ENCODE measurements at places on chromosomes 16 and 17.

DNA sequence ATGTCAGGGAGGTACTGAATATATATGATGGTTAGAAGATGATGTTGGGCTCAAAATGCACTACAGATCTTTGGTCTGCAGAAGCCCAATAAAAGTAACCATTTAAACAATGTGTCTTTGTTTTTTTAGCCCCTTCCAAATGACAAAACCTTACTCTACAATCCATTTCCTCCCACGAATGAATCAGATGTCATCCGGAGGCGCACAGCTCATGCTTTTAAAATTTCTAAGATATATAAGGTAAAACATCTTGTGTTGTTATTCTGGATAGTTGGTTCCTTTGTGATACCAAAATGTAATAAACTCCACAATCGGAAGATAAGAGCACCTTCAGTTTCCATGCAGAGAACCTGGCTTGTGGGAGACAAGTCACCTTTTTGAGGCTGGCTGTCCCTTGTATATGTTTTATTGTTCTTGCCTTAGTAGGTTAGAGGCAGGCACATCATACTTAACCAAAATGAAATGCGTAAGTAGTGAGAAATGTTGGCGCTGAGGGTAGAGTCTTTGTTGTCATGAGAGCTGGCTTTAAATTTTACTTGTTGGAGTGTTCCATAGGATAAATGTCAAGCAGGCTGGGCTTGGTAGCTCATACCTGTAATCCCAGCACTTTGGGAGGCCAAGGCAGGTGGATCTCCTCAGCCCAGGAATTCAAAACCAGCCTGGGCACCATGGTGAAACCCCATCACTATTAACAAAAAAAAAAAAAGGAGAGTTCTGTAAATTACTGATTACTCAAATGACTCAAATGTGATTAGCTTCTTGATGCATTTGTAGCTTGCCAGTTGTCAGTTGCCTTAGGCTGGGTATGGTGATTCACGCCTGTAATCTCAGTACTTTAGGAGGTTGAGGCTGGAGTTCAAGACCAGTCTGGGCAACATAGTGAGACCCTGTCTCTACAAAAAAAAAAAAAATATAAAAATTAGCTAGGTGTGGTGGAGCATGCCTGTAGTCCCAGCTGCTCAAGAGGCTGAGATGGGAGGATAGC is 19.7 kb upstream of the SNTB2 start:
- no peak for DNase-seq

DNA sequence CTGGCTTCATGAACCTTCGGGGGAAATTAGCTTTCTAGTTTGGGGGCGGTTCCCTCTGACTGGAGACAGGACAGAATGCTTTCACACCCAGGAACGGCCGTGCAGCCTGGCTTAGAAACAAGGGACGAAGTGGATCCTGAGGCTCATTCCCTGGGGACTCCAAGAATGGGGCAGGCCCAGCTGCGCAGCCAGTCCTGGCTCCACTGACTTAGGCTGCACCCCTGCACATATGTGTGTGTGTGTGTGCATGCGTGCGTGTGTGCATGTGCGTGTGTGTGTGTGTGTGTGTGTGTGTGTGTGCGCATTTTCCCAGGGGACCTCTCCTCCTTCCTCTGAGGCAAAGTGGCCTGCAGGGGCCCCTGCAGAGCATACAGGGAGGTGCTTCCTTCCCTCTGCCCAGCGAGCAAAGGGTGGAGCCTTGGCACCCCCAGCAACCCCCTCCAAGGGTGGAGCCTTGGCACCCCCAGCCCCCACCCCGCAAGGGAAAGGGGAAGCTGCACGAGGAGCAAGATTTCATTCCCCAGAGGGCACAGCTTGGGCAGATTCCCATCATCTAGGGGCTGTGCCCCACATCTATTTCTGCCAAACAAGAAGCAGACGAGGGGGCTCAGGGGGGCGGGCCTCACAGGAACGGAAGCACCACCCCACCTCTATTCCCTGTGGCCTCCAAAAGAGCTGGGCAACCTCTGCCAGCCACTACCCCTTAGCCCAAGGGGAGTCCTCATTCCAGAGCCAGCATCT is 97.6 kb upstream of the CBX4 start:
- no peak for DNase-seq

- DNase-seq = peak; percentile 67
These were observed 46.6 kb downstream of the MPRIP start for GRCh38 chr17:17088541-17089525.

- no peak for DNase-seq
These were observed 8.0 kb upstream of the SPATA32 start for GRCh38 chr17:45269912-45270311.

DNA sequence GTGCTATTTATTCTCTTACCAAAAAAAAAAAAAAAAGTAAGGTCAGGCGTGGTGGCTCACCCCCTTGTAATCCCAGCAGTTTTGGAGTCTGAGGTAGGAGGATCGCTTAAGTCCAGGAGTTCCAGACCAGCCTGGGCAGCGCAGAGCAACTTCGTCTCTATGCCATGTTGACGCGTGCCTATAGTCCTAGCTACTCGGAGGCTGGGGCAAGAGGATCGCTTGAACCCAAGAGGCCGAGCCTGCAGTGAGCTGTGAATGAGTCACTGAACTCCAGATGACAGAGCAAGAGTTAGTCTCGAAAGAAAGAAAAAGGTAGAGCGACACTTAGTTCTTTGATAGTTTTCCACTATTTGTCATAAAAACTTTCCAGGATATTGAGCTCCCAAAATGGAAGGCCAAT is 1.4 kb upstream of the TENT4B start:
- DNase-seq = no peak

DNA sequence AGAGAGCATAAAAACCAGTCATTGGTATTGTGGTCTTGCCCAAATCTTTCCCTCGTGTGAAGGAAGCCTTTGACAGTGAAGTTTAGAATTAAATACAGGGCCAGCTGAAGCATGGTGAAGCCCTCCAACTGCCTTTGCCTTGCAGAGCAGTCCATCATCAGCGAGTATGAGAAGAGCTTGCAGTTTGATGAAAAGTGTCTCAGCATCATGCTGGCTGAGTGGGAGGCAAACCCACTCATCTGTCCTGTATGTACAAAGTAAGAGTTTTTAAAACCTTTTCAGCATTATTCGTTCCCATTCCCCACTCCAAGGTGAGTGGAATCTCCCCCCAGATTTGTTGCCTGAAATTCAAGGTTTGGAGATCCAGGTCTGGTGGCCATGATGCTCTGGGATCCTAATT is 5.8 kb downstream of the RPAIN start:
- DNase-seq = no peak

DNA sequence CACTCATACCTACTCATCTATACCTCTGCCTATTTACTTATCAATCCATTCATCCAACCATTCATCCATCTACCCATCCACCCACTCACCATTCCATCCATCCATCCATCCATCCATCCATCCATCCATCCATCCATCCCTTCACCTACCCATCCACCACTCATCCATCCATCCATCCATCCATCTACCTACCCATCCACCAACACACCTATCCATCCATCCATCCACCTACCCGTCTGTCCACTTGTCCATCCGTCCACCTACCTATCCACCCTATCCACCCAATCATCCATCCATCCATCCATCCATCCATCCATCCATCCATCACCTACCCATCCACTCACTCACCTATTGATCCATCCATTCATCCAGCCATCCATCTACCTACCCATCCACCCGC is 235.7 kb downstream of the GSG1L start:
- DNase-seq = no peak

DNA sequence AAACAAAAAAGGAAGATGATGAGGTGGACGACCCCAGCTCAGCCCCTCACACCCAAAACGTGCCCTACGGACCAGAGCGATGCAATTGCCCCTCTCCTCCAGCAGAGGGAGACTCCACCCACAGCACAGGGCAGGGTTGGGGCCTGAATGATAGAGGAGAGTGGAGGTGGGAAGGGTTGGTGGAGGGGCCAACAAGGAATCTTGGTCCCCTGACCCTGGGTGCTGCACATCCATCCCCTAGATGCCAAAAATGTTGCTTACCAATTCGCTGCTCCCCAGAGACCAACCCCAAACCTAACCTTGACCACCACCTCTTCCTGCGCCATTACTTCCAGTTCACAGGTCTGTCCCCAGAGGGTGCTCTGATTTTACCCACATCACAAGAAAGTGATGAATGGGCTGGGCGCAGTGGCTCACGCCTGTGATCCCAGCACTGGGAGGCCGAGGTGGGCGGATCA is 12.9 kb downstream of the P2RX5 start:
- peak; percentile 61 for DNase-seq

DNA sequence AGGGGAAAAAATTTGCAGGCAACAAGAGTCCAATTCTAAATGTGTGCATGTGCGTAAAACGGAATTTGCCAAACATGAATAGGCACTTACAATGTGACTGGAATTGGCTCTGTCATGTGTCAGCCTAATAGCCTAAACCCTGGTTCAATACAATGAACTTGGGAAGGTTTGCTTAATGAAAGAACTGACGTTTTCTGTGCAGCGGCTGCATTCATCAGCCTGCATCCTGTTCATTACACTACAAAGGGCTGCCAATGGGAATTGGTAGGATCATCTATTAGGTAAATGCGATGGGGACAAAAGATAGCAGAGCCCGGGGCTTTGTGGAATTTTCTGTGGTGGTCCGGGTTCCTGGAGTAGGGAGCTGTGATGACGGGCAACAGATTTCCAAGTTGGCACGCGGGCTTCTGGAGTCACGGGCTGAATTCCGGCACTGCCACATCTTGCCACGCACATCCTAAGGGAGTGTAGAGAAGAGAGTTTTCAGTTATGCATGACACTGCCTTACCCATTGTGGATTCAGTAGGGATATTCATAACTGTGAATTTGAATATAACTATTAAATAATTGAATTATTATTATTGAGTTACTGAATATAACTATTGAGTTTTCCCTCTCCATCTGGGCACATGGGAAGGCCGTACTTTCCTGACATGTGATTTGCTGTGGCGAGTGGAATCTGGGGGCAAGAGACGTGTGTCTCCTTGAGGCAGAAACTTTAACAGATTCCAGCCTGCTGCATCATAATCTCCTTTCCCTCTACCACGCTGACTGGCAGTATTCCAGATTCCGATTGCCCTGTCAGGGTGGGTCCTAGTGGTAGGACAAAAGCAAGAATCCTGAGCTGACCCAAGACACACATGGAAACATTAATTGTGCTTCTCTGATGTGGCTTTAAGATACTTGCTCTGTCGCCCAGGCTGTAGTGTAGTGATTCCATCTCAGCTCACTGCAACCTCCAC is 565.6 kb downstream of the WWOX start:
- no peak for DNase-seq

DNA sequence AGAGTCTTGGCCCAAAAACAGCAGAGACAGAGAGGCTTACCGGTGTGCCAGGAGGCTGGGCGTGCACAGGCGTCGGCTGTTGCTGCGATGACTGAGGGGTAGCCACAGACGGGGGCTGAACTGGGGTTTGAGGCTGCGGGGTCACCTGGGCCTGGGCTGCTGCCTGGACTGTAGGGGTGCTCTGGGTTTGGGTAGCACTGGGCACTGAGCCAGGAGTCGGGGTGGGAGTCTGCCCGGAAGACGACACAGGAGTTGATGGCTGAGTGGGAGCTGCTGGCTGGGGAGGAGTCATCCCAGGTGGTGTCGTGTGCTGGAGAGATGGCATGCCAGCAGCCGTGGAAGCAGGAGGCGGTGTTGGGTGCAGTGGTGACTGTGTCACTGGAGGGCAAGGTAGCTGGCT is 53.2 kb upstream of the TRAP1 start:
- no peak for DNase-seq

DNA sequence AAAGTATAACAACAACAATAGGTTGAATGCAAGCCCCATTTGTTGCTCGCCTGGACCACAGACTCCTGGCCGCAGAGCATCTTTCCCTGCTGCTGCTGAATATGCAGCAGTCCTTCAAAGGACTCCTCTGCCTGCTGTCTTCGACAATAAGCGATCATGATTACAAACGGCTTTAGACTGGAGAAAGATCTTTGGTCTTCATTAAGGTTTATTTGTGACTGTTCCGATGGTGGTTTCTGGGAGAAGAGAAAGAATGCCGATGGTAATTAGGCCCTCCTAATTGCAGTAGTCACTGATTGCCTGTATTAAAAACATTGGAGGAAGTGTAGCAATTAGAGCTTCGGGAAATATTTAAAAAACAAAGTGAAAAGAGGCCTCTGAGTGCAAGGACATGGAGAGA is 138.2 kb downstream of the CACNG3 start:
- DNase-seq = no peak

- peak; percentile 69 for DNase-seq
These were observed 9.3 kb downstream of the CORO6 start for GRCh38 chr17:29613352-29613837.

DNA sequence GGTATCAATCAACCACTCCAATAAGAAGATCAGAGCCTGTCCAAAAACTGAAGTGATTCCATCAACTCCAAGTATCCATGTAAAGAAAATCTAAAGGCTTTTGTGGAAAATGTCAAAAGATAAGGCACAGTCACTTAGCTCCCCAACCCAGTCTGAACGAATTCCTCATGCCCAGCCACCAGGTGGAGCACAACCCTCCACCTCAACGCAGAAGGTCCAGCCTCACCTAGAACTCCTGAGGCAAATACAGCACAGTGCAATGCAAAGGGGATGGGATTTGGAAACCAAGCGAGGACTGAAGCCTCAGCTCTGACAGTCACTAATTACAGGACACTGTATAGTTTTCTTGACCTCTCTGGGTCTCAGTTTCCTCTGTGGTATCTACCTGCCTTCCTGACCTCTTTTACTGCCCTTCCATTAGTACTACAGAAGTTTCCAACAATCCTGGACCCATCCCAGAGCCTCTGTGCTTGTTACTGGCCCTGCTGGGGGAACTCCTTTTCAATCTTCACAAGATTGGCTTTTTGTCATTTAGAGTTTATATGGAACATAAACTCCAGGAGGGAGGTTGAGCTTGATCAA is 2.0 kb downstream of the NCBP3 start:
- DNase-seq = peak; percentile 65

DNA sequence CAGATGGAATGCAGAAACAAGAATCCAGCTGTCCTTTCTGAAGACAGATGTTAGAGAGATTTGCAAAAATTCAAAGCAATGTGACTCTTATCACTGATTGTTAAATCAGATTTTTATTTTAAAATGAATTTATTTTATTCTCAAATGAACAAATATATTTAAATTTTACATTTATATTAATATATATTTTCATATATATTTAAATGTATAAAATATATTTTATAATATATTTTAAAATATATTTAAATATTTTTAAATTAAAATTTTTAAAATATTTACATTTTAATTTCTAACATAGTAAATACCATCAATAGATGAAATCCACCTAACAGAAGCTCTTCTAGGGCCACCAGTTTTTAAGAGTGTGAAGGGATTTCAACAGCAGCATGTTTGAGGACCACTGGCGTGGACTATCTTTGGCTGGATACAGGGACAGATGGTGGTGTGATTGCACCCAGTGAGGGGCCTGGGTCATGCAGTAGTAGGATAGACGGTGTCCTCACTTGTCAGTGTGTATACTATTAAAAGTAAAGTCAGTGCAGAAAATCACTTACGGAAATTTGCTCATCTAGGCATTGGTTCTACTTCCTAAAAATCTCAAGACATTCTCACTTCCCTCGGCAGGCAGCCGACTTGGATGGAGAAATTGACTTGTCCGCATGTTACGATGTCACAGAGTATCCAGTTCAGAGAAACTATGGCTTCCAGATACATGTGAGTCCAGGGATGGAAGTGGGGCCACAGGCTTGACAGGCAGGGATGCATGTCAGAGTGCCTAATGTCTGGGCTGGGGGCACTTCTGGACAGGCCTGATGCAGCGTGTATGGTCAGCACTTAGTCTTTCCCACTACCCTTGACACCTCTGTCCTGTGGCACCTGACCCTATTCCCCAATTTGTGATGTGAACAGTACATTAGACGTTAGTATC is 56.3 kb downstream of the PLD6 start:
- no peak for DNase-seq
